ENCODE measurements at places on chromosomes 3 and 15.

GRCh38 chr3:55376753-55377347 lies 110.3 kb downstream of the WNT5A start:
- DNase-seq, result no peak

DNA sequence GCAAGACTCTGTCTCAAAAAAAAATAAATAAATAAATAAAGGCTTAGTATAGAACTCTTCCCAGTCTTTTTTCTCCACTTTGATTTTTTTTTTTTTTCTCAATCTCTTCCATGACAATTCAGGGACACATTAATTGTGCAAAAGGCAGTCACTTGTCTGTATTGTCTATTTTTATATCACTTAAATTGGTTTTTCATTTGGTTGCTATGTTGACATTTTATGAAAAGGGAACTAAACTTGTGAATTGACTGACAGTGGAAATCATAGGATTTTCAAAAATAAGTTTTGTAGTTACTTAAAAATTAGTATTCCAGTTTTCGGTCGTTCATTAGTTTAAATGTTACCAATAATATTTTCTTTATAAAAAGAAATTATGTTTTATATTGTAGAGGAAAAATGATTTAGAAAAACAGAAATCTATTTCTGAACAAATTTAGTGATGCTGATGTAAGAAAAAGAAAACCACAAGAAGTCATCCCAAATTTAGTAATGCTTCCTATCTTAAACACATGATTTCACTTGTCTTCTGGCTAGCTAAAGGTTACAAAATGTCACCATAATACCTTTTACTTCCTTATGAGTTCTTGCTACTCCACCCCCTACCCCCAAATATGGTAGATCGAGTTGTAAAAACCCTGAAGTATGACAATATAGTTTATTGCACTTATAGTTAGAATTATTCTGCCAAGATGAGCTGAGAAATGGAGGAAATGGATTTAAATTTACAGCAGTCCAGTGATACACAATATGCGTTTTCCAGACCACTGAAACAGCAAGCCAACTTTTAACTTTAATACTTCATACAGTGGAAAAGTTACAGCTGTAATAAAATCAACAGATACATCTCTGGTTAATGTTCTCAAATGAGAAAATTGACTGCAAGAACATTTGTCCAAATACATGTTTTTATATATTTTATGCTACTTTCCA lies 37.0 kb downstream of the PPARG start:
- DNase-seq, result peak; percentile 1

- DNase-seq, result no peak
These were observed 25.7 kb downstream of the ECT2 start for GRCh38 chr3:172776049-172776717.

GRCh38 chr3:124401843-124402242 lies 328.4 kb upstream of the UMPS start:
- no peak for DNase-seq

GRCh38 chr15:68552773-68553172 lies 26.0 kb upstream of the CORO2B start:
- DNase-seq, result no peak

DNA sequence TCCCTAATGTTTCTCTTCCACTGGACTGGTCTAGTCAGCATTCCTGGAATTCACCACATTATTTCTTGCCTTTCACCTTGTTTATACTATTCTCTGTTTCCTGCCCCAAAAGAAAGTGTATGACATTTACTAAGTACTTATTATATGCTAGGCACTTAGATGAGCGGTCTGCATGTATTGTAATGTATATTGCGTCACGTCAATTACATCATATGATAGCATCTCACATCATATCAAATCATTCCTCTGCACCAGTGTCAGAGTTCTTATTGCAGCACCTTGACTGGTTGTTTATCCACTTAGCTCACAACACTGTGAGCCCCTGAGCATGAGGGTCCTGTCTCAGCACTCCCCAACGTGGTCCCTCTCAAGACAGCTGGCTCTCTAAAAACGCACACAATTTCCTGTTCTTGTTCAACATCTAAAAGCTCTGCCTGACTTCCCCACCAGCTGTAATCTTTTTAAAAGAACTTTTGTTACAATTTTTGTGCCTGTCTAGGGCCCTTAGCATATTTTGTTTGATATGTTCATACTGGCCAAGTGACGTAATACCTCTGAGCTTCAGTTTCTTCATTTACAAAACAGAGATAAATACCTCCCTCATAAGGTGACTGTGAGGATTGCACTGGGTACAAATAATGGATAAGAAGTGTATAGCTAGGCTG lies 58.8 kb downstream of the ARHGAP31 start:
- DNase-seq, result no peak

Data from NCI-H1436 treated with DMSO at 0.1 percent for 48 hours (cell line).